GM12878 (cell line): ENCODE measurements at places on chromosomes 5 and 9. TPM values are rescaled to one million over a fixed set of nuclear protein-coding genes. Genes with fewer than 3 reads are reported as not detected.
A peak's percentile ranks its signal among the peaks of the same experiment; 100 is the strongest.

Gene PTGES2
- 99.5 and 106 TPM in 2 replicates for total RNA-seq

Gene ARL14EPL
- total RNA-seq = not detected in 2 replicates

Gene CDH9
- not detected in 2 replicates for total RNA-seq

Gene SLCO6A1
- total RNA-seq = not detected in 2 replicates

Gene CORO2A
- 4.8 and 4.9 TPM in 2 replicates for total RNA-seq

Gene NR2F1
- 0.32 and 0.36 TPM in 2 replicates for total RNA-seq

Gene CIZ1
- 90.3 and 91.6 TPM in 2 replicates for total RNA-seq

DNA sequence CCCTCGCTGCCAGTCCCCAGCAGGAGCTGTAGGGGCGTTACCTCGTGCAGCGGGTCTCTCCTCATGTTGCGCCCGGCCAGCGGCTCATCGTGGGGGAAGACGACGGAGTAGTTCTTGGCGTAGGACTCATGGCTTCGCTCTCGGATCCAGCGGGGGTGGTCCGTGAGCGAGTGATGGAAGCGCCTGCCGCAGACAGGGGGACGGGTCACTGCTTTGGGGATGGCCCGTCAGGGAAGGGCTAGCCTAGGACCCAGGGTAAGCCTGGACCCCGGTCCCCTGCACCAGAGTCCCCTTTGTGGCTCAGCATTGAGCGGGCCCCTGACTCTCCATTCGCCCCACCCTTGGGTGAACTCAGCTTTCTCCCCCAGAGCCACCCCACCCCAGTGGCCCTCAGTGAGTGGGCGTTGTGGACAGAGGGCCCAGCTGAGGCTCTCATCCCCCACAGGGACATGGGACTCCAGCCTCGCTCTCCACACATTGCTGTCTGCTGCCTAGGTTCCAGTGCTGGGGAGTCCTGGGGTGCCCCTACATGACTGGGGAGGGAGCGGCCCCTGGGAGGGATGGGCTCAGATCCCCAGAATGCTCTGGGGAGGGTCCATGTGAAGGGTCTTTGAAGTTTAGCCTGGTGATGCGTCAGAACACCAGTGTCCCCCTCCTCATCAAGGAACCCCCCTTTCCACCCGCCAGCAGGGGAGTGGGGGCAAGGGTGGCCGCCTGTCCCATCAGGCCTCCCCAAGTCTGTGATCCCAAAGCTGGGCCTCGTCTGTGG, 29.7 kb downstream of the SARDH start:
- DNase-seq = no peak

GRCh38 chr5:119332978-119333401, 22.8 kb upstream of the TNFAIP8 start:
- no peak for DNase-seq

GRCh38 chr5:17156463-17156862, 61.0 kb upstream of the BASP1 start:
- no peak for DNase-seq

- no peak for DNase-seq
Measured at GRCh38 chr5:102866237-102866600, 111.1 kb downstream of the PAM start.

- peak; percentile 82 for DNase-seq
Measured at GRCh38 chr5:143002459-143003327, 232.5 kb downstream of the ARHGAP26 start.

DNA sequence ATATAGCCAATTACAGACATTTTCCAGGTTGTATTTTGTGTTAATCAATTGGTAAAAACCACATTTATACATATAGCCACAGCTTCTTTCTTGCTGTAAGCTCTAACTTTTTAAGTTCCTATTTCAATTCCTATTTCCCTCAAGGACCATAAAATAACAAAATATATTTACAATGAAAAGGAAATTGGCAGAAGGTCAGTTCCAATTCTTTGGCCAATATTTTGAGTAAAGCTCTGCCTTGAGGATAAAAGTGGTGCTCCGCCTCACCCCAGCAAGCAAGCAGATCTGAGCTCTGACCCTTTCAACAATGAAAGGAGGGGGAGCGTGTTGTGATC, 203.4 kb upstream of the RASEF start:
- no peak for DNase-seq

GRCh38 chr5:146888351-146888978, 9.9 kb upstream of the PPP2R2B start:
- DNase-seq = no peak

- no peak for DNase-seq
Measured at GRCh38 chr9:77898864-77899263, 132.7 kb downstream of the GNAQ start.

DNA sequence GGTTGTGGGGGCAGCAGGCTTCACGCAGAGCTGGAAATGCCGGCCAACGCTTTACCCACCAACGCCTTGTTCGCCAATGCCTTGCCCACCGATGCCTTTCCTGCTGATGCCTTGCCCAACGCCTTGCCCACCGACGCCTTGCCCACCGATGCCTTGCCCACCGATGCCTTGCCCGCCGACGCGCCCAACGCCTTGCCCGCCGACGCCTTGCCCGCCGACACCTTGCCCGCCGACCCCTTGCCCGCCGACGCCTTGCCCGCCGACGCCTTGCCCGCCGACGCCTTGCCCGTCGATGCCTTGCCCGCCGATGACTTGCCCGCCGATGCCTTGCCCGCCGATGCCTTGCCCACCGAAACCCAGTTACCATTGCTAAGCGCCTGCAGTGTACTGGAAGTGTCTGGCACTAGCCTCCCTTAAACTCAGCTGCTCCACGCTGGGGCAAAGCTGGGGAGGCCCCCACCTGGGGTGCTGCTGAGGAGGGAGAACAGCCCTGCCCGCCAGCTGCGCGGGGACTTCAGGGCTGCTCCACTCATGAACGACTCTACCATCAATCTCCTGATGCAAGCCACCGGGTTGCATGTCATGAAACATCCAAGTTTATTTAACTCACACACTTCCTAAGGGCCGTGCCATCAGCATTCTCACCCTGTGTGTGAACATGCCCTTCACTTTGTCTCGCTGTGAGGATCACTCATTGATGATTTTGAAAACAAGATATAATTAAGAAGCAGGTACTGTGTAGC, 1.8 kb downstream of the SLC6A18 start:
- DNase-seq = no peak

DNA sequence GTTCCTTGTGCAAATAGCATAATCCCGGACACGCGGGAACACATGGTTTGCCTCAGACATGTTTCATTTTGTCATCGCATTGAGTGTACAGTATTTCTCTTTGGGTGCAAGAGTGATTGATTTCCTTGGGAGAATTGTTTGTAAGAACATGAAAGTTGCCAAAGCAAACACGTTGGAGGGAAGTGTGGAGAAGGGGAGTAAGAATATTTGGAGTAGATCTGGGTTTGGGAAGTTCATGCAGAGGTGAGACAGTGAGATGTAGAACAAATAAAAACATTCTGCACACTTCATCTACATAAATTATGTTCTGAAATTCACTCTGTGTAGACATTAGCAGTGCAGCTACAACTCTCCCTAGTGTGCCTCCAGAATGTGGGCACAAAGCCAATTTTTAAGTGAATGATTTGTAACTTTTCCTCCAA, 24.0 kb downstream of the FOXD1 start:
- DNase-seq = no peak

DNA sequence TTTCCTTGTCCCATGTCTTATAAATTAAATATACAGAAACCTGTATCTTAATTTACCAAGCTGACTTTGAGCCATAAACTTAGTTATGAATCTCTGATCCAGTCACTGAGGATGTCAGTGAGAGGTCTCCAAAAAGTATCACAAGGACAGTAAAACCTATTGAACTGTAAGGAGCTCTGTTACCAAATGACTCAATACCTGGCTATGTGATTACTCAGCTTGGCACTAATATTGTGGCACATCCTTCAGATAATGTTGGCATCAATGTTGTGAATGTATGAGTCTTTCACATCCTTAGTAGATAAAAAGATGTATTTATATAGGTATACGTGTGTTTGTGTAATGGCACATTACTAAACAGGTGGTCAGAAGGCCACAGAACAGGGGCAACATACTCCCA, 18.0 kb upstream of the CAPSL start:
- no peak for DNase-seq

GRCh38 chr9:127794001-127794791, 8.4 kb downstream of the CDK9 start:
- DNase-seq = no peak

GRCh38 chr5:42626462-42626861, 130.2 kb upstream of the CCDC152 start:
- no peak for DNase-seq

- DNase-seq = peak; percentile 64
Measured at GRCh38 chr5:69432412-69433206, 17.7 kb downstream of the MARVELD2 start.
